Heart left ventricle (tissue), 16 donors: ENCODE measurements at places on chromosomes 6 and 20. TPM values are rescaled to one million over a fixed set of nuclear protein-coding genes. Genes with fewer than 3 reads are reported as not detected.

DNA sequence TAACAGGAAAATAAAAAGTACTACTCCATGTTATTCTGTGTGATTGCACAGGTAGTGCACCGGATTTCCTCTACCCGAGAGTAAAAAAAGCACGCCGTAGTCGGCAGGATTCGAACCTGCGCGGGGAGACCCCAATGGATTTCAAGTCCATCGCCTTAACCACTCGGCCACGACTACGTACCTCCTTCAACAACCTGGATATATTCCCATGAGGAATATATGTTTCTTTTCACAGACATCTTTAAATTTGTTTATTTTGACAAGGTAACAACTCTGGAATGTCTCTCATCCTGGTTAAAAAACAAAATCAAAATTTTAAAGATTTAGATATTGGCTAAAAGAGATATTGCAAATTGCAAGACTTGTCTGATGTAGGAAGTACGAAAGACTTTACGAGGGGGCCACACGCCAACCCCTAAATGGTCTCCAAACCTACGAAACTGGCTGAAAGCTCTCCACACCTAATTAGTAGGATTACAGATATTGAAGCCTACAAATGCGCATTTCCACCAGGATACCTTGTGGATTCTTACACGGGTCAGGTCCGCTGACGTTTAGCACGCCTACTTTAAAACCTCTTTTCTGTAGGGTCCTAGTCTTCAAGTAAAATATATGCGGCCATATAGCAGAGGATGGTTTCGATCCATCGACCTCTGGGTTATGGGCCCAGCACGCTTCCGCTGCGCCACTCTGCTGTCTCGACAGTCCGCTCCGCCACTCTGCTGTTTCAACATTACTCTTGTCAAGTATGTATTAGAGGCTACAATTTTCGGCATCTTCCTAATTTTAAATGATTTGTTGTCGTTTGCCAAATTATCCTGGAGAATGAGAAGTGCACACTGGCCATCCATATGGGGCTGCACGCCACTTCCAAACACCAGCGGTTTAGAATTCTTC is 52.2 kb upstream of the BTN3A2 start:
- peak; percentile 75 for DNase-seq

DNA sequence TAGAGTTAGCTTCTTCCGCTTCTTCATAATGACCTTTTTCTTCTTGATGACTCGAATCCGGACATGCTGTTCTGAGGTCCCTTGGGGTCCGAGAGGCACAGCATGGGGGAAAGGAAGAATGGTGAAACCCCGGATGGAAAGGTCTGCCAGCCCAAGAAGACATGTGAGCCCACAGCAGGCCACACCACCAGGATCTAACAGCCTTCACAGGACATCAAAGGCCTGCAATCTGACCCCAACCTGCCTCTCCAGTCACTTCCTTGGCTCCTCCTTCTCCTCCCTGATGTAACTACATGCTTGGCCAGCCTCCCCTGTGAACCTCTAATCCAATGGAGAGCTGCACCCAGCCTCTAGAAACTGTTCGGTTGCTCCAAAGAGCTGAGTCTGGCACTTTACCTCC is 1.6 kb downstream of the CPXM1 start:
- DNase-seq = no peak

DNA sequence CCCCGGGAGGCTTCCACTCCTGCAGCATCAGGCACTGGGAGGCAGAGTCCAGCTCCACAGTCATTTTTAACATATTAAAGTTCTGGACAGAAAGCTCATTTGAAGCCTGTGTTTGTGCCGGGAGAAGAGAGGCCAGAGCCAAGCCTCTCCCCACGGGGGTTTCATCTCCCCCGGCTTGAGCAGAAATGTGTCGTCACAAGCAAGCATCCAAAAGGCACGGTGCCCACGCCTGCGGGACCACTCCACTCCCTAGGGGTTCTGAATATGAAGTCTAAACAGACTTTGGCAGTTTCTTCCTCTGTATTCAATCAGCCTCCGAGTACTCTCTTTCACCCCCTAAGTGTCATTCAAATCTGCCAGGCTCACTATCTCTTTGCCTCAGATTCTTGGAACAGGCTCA is 75.3 kb downstream of the STK35 start:
- no peak for DNase-seq

GRCh38 chr6:5776706-5777390 is 229.9 kb downstream of the NRN1 start:
- no peak for DNase-seq

- no peak for DNase-seq
These were observed 709.8 kb downstream of the EPM2A start for GRCh38 chr6:145025488-145025887.

DNA sequence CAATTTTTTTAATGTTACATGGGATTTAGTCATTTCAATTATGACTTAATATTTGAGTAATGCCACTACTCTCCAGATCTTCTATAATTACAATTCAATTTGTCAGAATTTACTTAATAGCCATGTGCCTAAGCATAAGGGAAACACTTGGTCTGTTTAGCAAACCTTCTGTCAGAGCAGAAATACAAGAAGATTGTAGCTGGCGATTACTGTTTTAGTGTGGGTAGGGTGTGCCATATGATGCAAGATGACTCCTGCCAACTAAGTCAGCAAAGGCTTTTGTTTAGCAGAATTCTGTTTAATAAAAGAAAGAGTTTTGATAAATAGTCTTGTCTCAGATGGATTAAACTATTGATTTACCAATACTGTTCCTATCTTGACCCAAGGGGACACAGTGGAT is 455.4 kb downstream of the RNF144B start:
- DNase-seq = no peak

- DNase-seq = peak; percentile 53
These were observed 229.5 kb downstream of the ERMARD start for GRCh38 chr6:169980826-169981450.

DNA sequence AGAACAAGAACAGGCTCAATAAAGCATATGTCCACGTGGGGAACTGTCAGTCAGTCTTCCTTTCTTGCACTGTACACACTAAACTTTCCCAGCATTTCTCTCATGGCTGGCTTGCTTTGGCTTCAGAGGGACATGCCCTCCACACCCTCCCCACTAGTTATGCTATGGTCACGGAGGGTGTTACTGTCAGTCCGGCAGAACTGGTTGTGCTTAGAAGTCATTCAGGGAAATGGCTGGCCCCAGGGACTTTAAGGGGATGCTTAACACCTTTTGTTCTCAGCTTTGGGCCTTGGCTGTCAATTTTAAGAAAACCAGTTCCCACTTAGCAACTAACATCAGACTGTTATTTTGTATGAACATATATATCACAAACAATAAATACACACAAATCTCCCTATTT is 55.1 kb downstream of the ELOVL5 start:
- no peak for DNase-seq

- DNase-seq = no peak
These were observed 79.5 kb upstream of the PAK5 start for GRCh38 chr20:9918348-9918747.

GRCh38 chr6:140366991-140367390 is 992.5 kb upstream of the CITED2 start:
- no peak for DNase-seq

GRCh38 chr6:141513830-141514229 is 618.9 kb upstream of the GJE1 start:
- DNase-seq = no peak

DNA sequence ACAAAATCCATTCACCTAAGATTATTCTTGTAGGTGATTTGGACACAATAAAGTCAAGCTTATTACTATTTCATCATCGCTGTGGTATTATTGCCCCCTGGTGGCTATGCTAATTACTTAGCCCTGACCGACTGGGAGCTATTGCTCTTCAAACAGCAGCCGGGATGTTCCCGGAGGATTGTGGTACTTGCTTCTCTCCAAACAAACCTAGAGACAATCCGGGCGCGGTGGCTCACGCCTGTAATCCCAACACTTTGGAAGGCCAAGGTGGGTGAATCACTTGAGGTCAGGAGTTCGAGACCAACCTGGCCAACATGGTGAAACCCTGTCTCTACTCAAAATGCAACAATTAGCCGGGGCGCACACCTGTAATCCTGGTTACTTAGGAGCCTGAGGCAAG is 15.4 kb upstream of the STMND1 start:
- DNase-seq = peak; percentile 45

GRCh38 chr20:18999086-18999485 is 185.5 kb downstream of the SCP2D1 start:
- DNase-seq = no peak

DNA sequence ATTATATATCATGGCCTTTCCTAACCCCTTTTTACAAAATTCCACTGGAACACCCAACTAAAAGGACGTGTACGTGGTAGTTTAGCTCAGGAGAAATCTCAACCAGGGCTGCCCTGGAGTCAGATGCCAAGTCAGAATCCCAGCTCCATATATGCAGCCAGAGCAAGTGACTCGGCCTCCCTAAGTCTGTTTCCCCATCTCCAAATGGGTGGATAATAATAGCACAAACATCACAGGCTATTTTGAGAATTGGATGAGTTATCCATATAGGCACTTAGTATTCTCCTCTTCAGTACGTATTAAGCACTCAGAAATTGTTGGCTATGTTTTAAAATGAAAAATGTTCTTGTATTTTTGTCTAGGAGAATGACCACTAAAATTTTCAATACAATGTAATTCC is 481.5 kb downstream of the CD109 start:
- no peak for DNase-seq

DNA sequence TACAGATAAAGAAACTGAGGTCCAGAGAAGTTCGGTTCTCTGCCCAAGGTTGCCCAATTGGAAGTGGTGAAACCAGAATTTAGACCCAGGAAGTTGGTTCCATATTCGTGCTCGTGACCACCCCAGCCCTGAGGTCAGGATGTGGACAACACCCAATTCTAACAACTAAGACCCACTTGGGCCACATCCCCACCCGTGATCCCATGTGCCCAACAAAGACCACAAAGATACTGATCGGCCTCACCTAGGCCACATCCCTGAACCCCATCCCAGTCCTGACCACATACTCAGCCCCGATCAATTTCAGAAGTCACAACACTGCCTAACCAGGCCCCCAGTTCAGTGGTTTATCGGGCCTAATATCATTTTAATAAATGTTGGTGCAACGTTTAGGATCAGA is 138.4 kb downstream of the PREX1 start:
- no peak for DNase-seq

GRCh38 chr6:84432619-84433018 is 205.2 kb upstream of the CEP162 start:
- no peak for DNase-seq

GRCh38 chr6:136137739-136138402 is 112.2 kb downstream of the MTFR2 start:
- no peak for DNase-seq

GRCh38 chr6:36610041-36610955 is 16.1 kb downstream of the SRSF3 start:
- no peak for DNase-seq

DNA sequence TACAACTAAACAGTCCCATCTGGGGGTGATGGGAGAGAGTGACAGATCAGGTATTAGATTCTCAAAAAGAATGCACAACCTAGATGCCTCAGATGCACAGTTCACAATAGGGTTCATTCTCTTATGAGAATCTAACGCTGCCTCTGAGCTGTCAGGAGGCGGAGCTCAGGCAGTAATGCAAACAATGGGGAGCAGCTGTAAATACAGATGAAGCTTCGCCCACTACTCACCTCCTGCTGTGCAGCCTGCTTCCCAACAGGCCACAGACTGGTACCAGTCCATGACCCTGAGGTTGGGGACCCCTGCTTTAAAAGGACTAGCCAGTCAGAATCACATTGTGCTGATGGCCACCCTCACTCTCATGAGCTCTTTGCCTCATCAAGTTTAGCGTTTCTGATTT is 247.0 kb upstream of the KCNQ5 start:
- no peak for DNase-seq

GRCh38 chr6:107866606-107867301 is 42.6 kb upstream of the SCML4 start:
- DNase-seq = no peak

DNA sequence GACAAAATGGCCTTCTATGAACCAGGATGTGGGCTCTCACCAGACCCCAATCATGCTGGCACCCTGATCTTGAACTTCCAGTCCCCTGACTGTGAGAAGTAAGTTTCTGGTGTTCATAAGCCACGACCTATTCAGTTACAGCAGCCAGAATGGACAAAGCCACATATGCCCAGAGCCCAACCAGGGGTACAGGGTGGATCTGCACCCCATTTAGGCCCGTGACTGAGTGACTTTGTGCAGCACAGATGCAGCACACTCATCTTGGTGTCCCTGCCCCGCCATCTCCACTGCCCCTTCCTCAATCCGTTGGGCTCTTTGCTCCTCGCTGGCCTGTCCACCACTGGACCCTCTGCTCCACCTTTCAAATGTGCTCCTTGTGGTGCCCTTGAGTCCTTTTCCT is 205.6 kb downstream of the QKI start:
- DNase-seq = no peak

- no peak for DNase-seq
These were observed 44.5 kb upstream of the LAMA4 start for GRCh38 chr6:112298816-112299281.

DNA sequence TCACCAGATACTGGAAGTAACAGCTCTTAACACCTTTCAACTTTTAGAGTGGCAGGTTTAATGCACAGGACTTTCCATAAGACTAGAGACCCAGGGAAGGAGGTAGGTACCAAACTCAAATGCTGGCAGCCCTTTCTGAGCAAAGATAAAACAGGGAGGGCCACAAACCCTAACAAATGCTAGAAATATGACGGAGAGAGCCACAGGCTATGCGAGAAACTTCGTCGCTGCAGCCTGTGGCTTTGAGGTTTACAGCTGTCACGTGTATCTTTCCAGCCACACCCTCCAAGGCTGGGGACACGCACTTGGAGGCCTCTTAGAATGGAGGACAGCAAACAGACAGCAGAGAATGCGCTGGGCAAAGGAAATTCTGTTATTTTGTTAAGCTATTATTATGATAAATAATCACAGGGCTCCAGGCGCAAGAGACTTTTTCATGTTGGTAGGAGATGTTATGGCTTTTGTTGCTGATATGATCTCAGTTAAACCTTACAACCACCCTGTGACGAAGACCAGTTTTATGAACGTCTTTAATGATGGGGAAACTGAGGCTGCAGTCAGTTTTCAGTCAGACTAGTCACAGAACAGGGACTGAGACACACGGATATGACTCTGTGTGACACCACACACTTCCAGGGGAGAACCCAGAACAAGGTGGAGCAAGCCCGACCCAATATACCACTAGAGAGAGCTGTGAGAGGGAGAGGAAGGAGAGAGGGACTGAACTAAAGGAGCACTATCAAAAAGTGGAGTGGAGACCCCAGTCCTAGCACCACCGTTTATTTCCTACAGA is 2.0 kb downstream of the TRAM2 start:
- DNase-seq = peak; percentile 37

GRCh38 chr6:111662794-111663593 is 57.3 kb upstream of the TRAF3IP2 start:
- no peak for DNase-seq

- no peak for DNase-seq
These were observed 252.9 kb upstream of the TAB2 start for GRCh38 chr6:149064660-149065015.

DNA sequence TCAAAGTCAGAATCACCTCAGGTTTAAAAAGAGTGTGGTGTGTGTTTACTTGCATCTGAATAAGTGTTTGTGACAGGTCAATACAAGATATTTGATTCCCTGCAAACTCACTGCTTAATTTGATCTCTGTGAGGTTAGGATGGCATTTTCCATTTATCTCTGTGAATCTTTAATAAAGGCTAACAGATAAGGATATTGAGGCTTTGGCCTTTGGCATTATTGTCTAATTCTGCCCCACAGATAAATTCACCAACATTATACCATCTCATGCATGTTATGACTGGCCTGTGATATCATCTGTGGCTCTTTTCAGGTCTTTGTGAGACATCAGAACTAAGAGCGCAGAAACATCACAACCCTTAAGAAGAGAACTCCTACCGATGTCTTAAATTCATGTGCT is 84.7 kb downstream of the TRMT6 start:
- DNase-seq = no peak

PBOV1 gene
- total RNA-seq = not detected

EDEM2 gene
- total RNA-seq = 22.1 TPM

IYD gene
- total RNA-seq = not detected
